ENCODE measurements at places on chromosomes 7 and 10.

DNA sequence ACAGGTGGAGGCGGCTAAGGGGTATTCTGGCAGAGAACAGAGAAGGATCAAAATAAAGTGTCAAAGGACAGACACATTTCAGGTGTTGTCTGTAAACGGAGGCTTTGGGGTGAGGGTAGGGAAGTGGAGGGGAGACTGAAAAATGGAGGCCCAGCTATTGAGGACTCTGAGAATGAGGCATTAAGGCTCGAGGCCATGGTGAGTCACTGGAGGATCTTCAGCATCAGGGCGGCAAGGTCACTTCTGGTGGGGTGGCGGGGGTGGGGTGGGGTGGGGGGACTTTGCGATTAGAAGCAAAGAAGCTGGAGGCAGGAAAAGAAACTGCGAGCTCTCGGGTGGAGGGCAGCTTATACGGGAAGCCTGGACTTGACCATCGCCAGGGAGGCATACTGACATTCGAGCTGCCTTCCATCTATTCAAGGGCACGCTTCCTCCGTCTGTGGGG lies 58.4 kb upstream of the PCGF5 start:
- DNase-seq: peak; percentile 7

DNA sequence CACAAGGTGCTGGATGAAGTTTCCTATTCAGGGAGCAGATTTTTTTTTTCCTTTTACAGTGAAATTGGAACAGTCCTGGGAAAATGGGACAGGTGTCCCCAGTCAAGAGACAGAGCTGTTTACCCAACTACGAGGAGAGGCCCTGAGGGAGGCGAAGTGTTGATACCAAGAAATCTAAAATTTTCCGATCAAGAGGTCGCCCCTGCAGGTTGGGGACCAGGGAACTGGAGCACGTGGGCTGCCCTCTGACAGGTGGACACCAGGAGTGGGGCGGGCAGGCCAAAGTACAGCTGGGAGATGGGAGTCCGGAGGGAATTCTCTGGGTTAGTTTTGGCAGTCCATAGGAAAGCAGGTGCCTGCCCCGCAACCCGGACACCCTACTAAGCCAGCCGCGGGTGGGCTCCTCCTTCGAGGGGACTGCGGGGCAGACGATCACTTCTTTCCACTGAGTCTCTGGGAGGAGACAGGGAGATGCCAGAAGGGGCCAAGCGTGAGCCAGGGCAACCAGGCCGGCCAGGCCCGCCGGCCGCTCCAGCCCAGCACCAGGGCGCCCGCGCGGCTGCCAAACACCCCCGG lies 965 bp upstream of the CAMK1D start:
- no peak for DNase-seq

GRCh38 chr7:132666774-132667172 lies 90.5 kb upstream of the PLXNA4 start:
- no peak for DNase-seq

GRCh38 chr7:131964203-131964602 lies 407.8 kb upstream of the PODXL start:
- DNase-seq: no peak

- no peak for DNase-seq
Observed at GRCh38 chr10:10489805-10490571, 527.7 kb upstream of the CELF2 start.

DNA sequence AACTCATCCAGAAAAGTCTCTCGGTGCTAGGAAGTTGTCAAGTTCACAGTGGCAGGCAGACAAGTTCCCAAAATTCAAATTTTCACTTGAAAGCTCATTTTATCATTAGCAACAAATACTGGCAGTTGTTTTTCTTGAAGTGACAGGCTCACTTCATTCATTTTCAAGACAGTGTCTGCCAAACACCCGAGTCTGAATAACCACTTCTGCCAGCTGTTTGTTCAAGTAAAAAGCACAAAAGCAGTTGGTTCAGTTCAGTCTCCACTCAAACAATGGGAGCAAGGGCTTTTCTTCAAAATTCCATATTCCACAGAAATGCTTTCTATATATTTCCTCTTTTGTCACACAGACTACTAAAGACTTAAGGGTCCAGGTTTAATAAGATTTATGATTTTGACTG lies 47.7 kb upstream of the ATP6V0A4 start:
- DNase-seq: no peak

DNA sequence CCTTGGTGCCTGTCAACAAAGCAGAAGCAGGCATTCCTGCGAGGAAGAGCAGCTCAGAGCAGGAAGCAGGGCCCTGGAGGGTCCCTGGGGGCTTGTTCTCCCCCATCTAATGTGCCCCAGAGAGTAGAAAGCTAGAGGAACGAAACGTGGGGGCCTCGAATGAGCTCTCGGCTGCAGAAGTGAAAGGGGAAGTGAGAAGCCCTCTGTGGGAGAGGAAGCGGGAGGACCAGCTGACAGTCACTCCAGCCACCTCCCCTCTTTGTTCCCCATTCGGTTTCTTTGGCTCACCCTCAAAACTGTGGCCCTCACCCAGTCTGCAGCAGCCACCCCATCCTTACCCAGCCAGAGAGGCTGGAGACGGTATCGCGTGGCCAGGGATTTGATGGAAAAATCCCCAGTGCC lies 25.0 kb downstream of the C10orf105 start:
- no peak for DNase-seq

DNA sequence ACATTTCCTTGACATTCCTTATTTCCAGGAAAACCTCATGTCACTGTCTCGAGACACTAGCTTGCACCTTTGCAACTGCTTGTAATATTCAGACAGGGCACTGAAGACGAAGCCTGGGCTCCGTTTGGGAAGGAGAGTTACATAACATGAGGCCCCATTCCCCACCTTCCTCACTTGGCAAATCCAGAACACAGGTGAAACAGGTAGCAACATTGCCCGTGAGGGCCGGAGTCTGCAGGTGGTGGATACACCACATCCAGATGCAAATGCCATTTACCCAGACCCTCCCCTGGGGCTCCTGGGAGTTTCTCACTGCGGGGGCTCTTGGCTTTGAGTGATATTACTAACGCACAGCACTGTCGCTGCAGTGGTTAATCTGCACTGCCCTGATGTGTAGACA lies 491.0 kb downstream of the PTPRN2 start:
- no peak for DNase-seq

- no peak for DNase-seq
Observed at GRCh38 chr7:116239020-116239419, 28.7 kb downstream of the TES start.

GRCh38 chr10:36469585-36469984 lies 655.8 kb upstream of the ANKRD30A start:
- no peak for DNase-seq

DNA sequence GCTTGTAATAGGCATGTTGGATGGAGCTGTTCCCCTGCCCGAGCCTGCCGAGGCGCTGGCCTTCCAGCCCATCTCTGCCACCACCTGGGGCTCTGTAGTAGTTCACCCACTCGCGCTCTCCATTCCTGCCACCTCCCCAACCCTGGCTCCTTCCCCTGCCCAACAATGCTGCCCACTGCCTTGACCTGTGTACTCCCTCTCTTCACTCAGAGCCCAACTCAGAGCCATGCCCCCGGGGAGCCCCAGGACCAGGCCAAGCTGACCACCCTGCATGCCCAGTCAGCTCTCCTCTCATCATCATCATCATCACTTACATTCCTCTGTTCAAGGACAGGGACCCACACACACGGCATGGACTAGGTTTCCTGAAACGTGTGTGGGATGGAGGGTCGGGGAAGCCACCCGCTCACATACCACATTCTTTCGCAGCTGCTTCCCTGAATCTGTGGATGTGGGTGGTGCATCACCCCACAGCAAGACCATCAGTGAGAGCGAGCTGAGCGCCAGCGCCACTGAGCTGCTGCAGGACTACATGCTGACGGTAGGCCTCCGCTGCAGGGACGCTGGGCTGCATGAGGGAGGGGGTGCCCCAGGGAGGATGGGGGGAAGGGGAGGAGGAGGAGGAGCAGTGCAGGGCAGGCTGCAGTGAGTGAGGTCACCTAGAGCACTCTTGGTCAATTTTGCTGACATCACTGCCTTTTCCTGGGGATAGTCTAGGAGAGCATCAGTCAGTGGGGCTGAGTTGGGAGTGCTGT lies 15.6 kb downstream of the NACAD start:
- DNase-seq: no peak

- DNase-seq: no peak
Observed at GRCh38 chr7:15199482-15199881, 296.9 kb upstream of the DGKB start.

DNA sequence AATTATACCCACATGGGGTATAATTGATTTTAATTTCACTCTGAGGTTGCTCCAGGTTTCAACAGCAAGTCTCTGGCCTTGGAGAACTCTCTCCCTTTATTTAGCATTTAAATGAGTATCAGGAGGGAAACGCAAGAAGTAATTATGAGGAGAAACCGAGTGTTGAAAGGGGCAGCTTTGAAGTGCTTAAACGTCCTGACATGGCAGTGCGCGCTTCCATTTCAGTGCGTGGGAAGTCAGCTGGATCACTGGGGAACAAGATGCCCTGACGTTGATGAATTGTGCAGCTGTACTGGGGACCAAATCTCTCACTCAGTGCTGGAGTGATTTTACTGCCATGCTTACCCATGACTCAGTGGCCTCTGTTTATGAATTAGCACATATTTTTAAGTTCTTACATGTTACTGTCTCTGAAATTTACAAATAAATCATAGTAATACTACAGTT lies 106.0 kb upstream of the PRR15 start:
- no peak for DNase-seq

DNA sequence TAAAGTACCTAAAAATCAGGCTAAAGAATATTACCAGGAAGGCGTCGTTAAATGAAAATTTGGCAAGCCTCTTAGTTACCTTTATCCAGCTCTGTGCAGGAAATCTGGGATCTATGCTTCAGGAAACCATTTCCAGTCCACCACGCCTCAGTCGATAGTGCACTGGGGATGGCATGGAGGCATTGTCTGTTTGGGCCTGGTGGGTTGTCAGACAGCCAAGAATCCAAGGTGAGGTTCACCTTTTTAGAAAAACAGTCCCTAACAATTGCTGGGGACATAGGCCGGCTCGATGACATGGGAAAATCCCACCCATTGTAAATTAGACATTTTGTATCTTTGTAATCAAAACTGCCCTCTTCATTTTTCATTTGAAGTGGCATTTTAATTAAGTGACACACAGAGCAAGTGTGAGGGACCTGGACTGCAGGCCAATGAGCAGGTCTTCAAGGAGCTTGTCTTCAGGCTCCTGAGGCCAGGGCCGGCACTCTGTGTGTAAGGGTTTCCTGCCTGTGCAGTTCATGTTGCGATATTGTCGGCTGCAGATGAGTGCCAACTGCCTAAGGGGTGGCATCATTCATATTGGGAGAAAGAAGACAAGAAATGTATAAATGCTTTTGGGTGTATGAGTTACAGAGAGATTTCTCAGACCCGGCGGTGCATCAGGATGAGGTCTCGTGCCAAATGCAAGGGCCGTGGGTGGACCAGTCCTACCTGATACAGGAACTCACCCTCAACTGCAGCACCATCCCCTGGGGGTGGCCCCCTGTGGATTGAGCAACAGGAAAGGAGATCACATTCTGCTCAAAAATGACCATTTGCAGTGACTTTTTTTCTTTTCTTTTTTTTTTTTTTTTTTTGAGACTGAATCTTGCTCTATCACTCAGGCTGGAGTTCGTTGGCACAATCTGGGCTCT lies 80.8 kb downstream of the PTPRE start:
- no peak for DNase-seq

DNA sequence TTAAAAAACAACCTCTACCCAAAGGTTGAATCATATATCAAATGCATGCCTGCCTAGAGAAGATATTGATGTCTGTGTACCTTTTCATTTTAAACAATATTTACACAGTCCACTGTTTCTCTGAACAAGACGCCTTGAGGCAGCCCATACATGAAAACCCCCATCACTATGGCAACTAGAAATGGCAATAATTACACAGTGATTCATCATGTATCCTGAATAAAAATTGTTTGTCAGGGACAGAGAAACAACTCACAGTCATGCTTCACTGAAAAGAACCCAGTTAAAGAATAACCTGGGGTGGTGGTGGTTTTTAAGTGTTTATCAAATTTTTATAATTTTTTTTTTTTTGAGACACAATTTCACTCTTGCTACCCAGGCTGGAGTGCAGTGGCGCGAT lies 19.7 kb downstream of the DNAJC12 start:
- DNase-seq: no peak

DNA sequence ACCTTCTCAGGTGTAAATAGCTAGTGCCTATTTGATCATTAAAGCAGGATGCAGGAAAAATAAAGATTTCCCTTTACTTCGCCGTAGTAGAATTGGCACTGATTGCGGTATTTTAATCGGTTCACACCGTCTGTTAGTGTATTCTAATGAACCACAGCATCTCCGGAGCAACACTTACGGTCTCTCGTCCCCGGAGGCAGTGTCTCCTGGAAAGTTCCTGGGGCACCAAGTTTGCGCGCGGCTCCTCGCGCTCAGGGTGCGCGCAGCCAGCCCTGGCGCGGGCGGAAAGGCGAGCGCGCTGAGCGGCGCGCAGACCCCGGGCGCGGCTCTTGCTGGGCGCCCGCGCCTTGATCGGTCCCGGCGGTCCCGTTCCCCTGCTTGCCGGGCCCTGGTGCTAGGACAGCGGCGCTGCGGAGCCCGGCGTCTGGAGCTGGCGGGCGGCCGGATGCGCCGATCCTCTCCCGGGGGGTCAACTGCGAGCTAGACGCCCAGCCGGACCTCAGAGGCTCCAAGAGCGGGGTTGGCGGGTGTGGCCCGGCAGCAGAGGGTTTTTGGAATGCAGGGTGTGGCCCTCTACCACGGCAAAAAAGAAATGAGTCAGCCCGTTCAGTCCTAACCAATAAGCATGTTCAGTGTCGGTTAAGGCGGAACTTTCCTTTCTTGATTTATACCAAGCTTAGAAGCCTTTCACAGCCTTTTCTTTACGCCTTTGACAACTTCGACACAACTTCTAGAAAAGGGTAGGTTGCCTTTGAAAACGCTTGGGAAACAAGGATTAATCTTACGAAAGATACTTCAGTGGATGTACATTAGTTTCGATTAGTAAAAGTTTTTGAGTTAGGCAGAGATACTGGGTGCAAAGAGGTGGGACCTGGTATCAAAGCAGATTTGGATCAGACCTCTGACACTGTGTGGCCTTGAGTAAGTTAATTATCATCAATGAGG lies 166.8 kb upstream of the ASAH2 start:
- peak; percentile 39 for DNase-seq

- DNase-seq: no peak
Observed at GRCh38 chr7:152051968-152052367, 26.5 kb downstream of the GALNT11 start.

- DNase-seq: no peak
Observed at GRCh38 chr10:60974463-60975149, 30.6 kb upstream of the RHOBTB1 start.

GRCh38 chr7:42746214-42746613 lies 165.7 kb downstream of the C7orf25 start:
- DNase-seq: no peak

DNA sequence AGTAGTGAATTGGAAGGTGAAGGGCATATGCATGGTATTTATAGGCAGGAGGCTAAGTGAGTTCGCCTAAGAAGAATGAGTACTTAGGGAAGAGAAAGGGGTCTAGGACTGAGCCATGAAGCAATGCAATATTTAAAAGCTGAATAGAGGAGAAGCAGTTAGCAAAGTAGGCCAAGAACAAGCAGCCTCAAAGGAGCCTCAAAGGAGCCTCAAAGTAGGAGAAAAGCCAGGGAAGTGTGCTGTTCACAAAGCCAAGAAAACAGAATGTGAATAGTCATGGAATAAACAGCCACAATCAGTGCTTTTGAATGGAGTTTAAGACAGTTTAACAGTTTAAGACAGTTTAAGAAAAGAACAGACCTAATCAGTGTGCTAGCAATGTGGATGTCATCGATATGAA lies 762.0 kb downstream of the SORCS1 start:
- DNase-seq: no peak

Data from stimulated activated CD4-positive, alpha-beta T cell treated with anti-CD3 and anti-CD28 coated beads, Interleukin-12 subunit alpha, Interleukin-12 subunit beta, amount 100 ng/mL, for 48 hours (primary cell).